ENCODE measurements at places on chromosomes 2 and 18.

- no peak for DNase-seq
Observed at GRCh38 chr2:179939259-179939658, 67.8 kb downstream of the CWC22 start.

GRCh38 chr18:7436166-7436565, 130.9 kb upstream of the PTPRM start:
- DNase-seq = no peak

- no peak for DNase-seq
Observed at GRCh38 chr18:54950221-54950620, 9.0 kb downstream of the CCDC68 start.

- DNase-seq = no peak
Observed at GRCh38 chr2:44120428-44120827, 48.2 kb upstream of the PPM1B start.

DNA sequence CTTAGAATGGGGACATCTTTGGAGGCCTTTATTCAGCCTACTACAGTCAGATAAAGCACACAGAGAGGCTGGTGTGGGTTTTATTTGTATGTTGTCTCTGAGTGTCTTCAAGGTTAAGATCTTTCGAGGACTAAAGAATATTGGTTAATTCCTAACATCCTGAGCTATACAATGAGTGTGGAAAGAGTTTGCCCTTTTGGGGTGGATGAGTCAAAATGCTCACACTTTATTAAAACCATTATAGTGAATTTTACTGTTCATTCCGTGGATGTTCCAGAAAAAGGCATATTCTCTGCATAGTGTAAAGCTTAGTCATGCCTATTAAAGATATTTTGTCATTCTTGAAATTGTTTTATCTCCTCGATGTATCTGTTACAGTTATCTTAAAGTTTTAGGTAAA, 29.1 kb upstream of the SLC38A11 start:
- no peak for DNase-seq

- no peak for DNase-seq
Observed at GRCh38 chr2:16021611-16022363, 81.4 kb downstream of the MYCN start.

- no peak for DNase-seq
Observed at GRCh38 chr2:46029332-46029811, 267.8 kb upstream of the EPAS1 start.

- DNase-seq = no peak
Observed at GRCh38 chr18:62196079-62196478, 9.0 kb downstream of the RELCH start.

GRCh38 chr2:73084971-73085370, 13.5 kb upstream of the SFXN5 start:
- no peak for DNase-seq

DNA sequence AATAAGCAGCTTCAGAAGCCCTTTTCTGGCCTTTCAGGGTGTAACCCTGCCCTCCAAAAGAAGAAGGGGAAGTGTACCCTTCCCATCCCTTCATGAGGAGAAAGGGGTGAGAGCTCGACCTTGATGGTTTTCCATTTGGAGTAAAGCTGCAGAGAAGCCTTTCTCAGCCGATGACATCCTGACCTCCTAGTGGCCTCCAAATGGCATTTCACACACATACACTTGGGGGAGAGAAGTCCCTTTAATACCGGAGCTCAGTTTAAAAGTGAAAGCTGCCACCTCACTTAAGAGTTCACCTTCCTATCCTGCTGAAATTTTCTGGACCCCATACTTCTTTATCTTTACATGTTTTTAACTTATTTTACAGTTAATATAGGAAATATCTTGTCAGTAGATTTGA, 716.7 kb downstream of the DCDC2C start:
- no peak for DNase-seq

- no peak for DNase-seq
Observed at GRCh38 chr2:27174638-27175037, 25.8 kb downstream of the TCF23 start.

GRCh38 chr2:73952499-73953446, 26.1 kb downstream of the DGUOK start:
- no peak for DNase-seq

- DNase-seq = no peak
Observed at GRCh38 chr2:181828122-181828705, 63.3 kb upstream of the ITPRID2 start.

GRCh38 chr2:101300836-101301235, 7.7 kb downstream of the RNF149 start:
- DNase-seq = no peak

- no peak for DNase-seq
Observed at GRCh38 chr2:70161069-70161534, 29.7 kb downstream of the C2orf42 start.

- no peak for DNase-seq
Observed at GRCh38 chr2:179965291-179966258, 41.5 kb downstream of the CWC22 start.

- DNase-seq = no peak
Observed at GRCh38 chr18:39702888-39703287, 2137.3 kb upstream of the CELF4 start.

- DNase-seq = no peak
Observed at GRCh38 chr2:207428573-207428972, 101.2 kb upstream of the CREB1 start.

GRCh38 chr2:207308519-207309224, 142.9 kb upstream of the KLF7 start:
- DNase-seq = no peak

GRCh38 chr2:156956161-156956560, 301.3 kb upstream of the GALNT5 start:
- no peak for DNase-seq

- no peak for DNase-seq
Observed at GRCh38 chr2:231696004-231696367, 12.3 kb upstream of the PTMA start.

DNA sequence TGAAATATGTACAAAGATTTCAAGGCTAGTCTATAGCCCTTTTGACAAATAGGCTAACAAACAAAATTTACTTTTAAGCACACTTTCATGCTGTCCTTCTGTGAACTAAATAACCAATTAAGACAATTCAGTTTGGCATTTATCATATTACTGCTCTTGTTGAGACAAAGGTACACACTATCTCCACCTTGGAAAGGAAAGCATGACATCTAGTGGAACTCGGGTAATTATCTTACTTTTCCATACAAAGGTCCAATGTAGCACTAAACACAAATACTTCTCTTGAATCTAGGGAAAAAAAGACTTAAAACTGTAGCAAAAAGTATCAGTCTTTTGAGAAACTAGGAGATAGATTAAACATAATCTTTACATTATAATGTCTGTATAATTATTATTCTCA, 125.0 kb upstream of the CD226 start:
- no peak for DNase-seq

DNA sequence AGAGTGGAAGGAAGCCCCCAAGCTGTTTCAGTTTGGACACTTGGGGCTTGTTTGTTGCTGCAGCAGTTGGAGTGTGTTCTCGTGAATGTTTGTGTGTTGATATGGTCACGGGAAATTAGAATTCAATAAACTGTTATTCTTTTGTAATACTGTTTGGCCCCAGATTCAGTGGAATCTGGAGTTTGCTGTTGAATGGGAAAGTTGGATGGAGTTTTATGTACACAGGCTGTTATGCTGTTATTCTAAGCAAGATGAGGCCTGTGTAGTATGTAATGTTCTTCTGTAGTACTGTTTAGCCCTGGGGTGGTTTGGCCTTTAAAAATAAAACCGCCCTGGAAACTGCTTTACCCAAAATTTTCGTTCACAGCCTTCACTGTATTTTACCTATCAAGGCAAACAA, 810.4 kb upstream of the HS6ST1 start:
- no peak for DNase-seq

- peak; percentile 42 for DNase-seq
Observed at GRCh38 chr2:238370823-238371372, 50.6 kb downstream of the TRAF3IP1 start.

DNA sequence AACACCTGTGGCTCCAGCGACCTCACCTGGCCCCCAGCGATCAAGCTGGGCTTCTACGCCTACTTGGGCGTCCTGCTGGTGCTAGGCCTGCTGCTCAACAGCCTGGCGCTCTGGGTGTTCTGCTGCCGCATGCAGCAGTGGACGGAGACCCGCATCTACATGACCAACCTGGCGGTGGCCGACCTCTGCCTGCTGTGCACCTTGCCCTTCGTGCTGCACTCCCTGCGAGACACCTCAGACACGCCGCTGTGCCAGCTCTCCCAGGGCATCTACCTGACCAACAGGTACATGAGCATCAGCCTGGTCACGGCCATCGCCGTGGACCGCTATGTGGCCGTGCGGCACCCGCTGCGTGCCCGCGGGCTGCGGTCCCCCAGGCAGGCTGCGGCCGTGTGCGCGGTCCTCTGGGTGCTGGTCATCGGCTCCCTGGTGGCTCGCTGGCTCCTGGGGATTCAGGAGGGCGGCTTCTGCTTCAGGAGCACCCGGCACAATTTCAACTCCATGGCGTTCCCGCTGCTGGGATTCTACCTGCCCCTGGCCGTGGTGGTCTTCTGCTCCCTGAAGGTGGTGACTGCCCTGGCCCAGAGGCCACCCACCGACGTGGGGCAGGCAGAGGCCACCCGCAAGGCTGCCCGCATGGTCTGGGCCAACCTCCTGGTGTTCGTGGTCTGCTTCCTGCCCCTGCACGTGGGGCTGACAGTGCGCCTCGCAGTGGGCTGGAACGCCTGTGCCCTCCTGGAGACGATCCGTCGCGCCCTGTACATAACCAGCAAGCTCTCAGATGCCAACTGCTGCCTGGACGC, 4.9 kb downstream of the GPR35 start:
- DNase-seq = no peak

DNA sequence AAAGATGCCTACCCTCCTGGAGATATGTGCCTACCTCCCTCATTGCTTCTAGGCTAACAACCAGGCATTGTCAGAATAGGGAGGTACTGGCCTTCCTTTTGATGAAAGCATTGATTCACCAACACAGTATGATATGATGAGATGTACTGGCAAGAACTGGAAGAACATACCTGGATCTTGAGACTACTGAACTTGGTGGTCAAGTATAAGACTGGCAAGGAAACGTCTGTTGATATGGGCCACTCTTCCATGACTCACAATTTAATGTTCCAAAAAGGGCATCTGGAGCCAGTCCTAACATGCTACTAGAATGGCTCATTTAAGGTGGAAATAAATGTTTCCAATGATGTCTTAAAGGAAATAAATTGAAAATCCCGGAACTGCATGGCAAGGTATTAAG, 18.1 kb downstream of the DTNB start:
- no peak for DNase-seq

GRCh38 chr2:50196775-50197480, 835.0 kb downstream of the NRXN1 start:
- DNase-seq = no peak

DNA sequence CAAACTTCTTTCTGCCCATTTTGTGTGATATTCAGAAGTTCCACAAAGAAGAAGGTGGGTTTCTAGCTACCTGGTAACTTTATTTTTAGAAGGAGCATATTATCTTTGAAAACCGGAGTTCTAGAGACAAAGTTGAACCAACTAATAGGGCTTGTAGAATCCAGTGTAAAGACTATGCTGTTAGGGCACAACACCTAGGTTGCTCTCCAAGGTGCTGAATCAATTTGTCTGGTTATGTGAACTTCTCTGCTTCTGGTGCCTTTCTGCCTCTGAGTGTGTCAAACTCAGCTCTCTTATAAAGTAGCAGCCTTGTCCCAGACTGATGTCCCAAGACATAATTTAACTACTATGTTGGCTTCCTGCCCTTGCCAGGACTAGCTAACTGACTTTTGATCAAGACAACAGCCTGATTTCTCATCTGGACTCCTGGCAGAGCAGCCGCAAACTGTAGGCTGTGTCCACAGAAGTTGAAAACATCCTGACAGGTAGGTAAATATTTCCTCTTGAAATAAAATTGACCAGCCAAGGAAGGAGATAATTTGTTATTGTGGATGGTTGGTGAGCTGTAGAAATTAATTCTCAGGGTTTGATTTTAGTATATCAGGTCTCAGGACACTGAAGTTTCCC, 119.4 kb downstream of the CYRIA start:
- no peak for DNase-seq

DNA sequence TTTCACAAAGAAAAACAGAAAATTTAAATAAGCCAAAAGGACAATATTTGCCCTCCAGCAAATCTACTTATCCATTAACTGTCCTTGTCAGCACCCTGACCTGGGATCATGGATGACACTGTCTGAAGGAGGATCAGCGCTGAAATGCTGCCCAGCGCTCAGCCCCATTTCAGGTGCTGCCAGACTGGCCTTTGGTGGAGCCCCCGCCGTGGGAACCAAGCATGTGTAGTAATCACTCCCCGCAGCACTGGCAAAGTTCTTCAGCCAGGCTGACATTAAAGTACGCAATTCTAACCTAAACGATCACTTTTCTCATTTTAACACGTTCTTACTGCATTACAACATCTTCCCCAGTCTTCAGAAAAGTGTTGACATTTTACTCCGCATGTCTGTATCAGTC, 108.6 kb upstream of the GPC1 start:
- no peak for DNase-seq

- no peak for DNase-seq
Observed at GRCh38 chr18:331221-331821, 63.5 kb upstream of the THOC1 start.

DNA sequence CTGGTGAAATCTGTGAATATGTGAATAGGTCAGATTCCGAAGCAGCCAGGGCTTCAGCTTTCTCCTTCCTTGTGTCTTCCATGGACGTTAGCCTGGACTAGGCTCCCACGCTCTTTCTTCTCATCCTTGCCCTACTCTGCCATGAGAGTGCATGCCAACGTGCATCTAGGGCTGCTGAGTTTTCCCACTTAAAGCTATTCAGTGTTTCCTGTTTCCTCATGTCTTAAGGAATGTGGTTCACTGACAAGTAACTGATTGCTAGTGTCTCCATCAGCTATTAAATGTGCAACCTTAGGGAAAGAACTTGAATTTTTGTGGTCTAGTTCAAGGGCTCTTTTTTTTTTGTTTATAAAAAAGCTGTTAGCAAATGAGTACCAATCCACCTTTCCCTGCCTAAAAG, 642.3 kb upstream of the LINC00305 start:
- no peak for DNase-seq

DNA sequence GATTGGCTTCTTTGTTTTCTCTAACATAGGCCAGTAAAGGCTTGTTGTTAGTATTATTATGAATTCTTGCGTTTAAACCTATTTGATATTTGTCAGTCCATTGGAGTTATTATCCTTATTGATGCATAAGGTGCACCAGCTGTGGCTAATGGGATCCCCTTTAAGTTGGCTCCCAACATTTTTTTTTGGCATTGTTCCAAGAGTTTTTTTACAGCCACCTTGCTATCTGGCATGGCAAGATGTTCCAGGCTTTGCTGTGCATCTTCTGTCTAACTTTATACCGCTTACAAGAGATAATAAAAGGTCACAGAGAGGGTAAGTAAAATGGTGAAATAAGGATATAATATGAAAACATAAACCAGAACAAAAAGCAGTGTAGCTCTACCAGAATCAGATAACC, 157.5 kb upstream of the TACR1 start:
- no peak for DNase-seq

All from stimulated activated CD8-positive, alpha-beta memory T cell treated with anti-CD3 and anti-CD28 coated beads, Interleukin-4, amount 100 ng/mL, for 24 hours (primary cell).